ENCODE measurements at places on chromosomes 7 and 10. TPM values are rescaled to one million over a fixed set of nuclear protein-coding genes. Genes with fewer than 3 reads are reported as not detected.

LMOD2 gene
- total RNA-seq: not detected

GRCh38 chr10:73998623-73998928, 660 bp downstream of the VCL start:
- peaks cover 41% of the 10 kb centered on the region for H3K4me1 ChIP-seq
- peak overlapping the region; percentile 99 for H3K27ac ChIP-seq
- DNase-seq: no peak

TMEM213 gene
- total RNA-seq: not detected

DNA sequence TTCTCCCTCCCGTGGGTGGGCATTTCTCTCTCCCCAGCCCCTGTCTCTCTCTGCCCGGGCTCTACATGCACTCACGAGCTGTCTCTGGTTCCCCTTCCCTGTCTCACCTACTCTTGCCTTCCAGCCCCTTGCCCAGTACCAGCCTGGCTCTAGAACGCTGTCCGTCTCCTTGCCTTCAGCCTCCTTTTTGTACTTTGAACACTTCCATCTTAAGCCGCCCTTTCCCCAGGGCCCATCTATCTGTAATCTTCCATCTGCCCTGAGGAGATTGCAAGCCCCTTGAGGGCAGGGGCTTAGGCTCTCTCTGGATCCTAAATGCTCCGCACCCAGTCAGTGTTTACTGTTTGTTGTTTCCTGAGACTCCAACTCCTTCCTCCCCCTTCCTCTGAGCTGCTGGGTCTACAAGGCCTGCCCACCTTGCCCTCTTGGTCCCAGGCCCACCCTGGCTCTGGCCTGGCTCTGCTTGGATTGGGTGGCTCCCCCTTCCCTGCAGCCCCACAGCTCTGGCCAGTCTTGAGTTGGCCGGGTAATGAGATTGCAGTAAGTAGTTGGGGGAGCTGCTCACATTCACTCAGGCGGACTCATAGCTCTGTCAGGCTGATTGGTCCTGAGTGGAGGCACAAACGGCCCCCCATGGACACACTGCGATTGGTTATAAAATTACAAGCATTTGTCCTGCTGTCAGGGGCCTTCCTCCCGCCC, 28.3 kb downstream of the POLL start:
- H3K27ac ChIP-seq: no peak overlapping the region
- DNase-seq: peak; percentile 66
- no peak overlapping the region for H3K4me3 ChIP-seq
- H3K27me3 ChIP-seq: no peaks in the 10 kb centered on the region
- H3K4me1 ChIP-seq: peaks cover 7% of the 10 kb centered on the region

Measured in osteocyte (in vitro differentiated cells).